ENCODE measurements at places on chromosomes 1 and 21.

GRCh38 chr1:64572222-64572900 is 102.4 kb downstream of the CACHD1 start:
- DNase-seq, result no peak

DNA sequence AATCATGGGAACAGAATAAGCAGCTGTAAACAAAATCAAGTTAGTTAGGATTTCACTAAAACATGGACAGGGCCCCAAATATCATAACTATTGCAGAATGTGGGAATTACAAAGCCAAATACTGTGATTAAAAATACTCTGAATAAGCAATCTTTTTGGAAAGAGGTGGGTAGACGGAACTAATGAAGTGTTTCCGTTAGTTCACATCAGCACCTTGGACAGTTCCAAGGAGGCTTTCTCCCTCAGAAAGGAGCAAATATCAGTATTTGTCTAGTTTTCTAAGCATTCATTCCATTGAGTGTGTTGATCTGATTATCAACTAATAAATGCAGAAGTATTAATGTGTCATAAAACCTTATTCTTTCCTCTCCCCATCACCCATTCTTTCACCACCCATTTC is 97.4 kb downstream of the FAM78B start:
- DNase-seq, result no peak

DNA sequence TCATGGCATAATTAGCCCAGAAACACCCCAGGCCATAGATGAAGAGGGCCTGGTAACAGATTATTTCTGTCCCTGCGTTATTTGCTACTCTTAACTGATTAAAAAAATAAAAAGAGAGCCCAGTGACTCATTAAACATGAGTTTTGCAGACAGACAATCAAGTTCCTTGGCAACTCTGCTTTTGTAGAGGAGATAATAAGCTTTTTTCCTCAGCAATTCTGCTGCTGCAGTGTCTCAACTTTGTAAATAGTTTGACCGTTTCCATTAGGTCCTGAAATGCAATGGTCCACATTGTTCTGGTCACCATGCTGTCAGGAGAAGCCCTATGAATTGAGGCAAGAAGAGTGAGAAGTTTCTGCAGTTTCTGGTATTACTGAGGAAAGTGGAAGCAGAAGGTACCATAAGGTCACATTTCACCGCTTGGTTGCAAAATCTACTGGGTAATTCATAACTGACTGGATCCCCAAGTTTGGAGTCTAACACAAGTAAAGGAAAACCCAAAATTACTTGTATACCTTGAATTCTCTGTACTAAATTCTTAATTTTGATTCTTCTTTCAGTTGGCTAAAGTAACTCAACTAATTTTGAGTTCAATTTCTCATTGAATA is 139.5 kb downstream of the ZZZ3 start:
- no peak for DNase-seq

DNA sequence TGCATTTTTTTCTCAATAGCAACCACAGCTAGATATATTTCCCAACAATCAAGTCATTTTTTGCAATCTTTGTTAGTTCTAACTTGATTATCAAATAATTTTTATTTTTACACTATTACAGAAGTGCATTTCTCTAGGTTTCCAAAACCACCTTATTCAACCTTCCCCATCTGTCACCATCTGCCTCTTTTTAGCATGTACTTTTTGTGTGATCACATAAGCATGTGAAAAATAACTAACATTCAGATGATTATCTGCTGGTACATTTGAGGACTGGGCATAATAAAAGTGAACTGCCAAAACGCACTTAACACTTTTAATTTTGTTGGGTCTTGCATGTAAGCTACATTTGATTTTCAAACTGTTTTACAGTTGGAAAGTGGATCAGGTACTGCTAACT is 291.5 kb downstream of the AKT3 start:
- DNase-seq, result no peak

DNA sequence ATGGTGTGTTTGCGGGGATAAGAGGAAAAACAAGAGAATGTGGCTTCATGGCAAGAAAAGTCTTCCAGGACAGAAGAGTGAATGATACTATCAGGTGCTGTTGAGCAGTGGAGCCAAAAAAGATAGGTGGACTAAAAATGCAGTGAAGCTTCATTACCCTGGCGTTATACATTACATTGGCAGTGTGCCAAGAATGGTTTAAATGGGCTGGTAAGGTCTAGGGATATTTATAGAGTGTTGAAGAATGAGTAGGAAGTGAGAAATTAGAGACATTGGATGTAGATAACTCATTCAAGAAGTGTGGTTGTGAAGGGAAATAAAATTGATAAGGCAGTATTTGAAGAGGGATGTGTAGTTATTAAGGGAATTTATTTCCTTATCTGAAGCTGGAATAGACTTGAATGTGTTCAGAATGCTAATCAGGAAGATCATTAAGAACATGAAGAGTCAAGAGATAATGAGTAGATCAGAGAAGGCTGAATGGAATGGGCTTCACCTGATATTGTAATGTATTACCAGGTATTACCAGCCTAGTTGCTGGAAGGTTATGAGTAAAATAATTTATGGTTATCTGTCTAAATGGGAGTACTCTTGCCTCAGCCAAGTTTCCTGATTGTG is 72.7 kb downstream of the MAST2 start:
- no peak for DNase-seq
